Cerebellum (tissue), 4 donors: ENCODE measurements at places on chromosomes 3 and 15.
A peak's percentile ranks its signal among the peaks of the same experiment; 100 is the strongest.

DNA sequence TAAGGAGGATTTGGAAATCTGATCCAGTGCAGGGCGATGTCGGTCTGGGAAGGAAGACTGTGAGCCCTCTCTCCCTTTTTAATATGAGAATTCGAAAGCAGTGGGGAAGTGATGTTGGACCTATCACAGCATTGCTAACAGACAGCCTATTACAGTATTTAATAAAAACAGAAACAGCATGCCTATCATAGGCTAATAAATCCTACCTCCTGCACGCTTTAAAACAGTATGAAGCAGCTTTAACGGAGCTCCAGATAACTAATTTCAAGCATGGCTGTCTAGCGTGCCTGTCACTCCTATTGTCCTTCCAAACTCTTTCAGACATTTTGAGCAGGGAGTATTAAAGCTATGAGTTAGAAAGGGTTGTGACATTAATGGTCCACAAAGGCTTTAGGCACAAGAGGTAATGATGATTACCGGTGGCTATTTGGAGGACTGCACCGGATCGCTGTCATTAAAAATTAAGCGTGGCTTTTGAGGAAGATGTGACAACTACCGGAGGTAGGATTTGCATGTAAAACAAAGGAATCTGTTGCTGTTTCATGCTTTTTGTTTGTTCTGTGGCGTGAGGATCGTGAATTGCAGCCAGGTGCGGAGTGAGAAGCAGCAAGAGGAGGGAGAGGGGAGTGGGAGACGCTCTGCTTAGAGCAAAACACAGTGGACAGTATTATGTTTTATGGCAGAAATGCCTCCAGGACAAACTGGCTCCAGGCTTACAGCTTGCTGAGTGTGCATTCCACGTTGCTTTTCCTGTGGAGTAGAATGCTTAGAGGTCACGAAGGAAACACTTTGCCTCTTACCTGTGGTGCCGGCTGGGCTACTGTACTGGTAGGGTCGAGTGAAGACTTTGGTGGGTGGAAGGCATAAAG is at the start of gene KCNMB2:
TSS of gene KCNMB2 (plus strand) at position 226 of the 869 bp plus-strand sequence.
- DNase-seq = no peak

DNA sequence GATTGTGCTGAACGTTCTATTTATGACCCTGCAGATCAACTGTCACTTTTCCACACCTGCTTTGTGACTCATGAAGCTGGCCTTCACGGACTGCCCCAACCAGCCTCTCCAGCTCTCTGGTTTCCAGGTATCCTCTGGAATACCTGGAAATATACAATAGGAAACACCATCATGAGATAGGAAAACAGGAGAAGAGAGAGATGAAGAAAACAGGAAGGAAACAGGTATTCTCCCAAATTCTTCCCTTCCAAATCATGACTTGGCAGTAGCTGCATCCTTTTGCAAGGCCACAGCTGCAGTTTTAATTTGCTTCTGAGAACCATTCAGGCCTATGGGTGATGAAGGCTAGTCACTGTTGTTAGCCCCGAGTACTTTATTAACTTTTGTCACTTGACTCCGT is 909.1 kb downstream of the EPHA3 start:
- no peak for DNase-seq

GRCh38 chr15:84715441-84716035 is 401 bp downstream of the SEC11A start:
- peak; percentile 12 for DNase-seq

- no peak for DNase-seq
Measured at GRCh38 chr3:136576279-136577009, 175.7 kb downstream of the STAG1 start.

- DNase-seq = no peak
Measured at GRCh38 chr3:9339761-9340471, 22.9 kb upstream of the THUMPD3 start.

DNA sequence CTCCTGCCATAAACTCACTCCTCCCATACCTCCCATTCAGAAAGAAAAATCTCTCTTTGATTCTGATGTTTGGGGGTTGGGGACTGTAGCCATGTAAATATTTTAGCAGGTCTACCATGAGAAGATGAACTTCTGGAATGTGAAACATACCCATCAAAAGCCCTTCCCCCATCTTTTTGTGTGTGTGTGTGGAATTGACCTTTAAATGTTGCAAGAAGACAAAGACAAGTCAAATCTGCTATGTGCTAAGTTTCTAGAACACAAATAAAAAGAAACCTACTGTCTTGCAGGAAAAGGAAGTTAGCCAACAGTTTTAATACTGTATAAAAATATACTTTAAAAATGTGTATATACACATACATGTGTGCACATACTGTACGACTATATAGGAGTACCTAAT is 29.7 kb upstream of the USP50 start:
- no peak for DNase-seq
